Psoas muscle (tissue), 8 donors: ENCODE measurements at places on chromosomes 1 and 21.

DNA sequence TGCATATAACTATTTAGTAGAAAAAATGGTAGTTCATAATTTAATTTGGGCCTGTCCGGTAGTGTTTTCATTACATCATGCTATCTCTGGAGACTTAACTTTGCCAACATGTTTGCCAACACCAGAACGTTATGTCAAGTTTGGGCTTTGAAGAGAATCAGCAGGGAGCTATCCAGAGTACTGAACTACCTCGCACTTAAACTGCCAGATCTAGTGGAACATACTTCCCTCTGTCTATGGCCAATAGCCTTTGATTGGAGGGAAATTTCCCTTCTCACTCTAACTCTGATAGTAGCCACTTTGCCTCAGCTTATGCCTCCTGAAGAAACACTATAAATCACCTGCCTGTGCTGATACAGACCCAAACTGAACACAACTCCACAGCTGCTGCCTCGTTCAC is 10.0 kb downstream of the LRRC53 start:
- no peak for DNase-seq

GRCh38 chr21:24738063-24738462 is 869.2 kb downstream of the MRPL39 start:
- DNase-seq: no peak

- DNase-seq: no peak
Observed at GRCh38 chr1:114314098-114314497, 160.4 kb upstream of the SYT6 start.

DNA sequence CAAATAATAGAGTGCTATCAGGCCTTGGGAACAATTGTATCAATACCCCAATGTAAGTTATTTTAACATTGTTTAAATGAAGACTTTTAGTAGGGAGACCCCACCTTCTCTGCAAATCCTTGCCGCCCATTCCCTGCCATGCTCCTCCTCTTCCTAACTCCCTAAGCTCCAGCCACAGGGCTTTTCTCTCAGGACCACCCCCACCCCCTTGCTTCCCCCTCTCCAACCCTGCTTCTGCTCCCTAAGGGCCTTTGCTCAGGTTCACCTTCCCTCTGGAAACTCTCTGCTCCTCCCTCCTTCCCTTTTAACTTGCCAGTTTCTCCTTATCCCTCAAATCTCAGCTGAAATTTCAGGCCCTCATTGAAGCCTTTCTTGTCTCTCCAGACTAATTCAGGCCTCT is 16.8 kb downstream of the CCDC190 start:
- DNase-seq: no peak

GRCh38 chr1:53319296-53320101 is 8.4 kb downstream of the LRP8 start:
- no peak for DNase-seq

GRCh38 chr1:204418174-204419063 is 6.8 kb upstream of the PPP1R15B start:
- DNase-seq: no peak

DNA sequence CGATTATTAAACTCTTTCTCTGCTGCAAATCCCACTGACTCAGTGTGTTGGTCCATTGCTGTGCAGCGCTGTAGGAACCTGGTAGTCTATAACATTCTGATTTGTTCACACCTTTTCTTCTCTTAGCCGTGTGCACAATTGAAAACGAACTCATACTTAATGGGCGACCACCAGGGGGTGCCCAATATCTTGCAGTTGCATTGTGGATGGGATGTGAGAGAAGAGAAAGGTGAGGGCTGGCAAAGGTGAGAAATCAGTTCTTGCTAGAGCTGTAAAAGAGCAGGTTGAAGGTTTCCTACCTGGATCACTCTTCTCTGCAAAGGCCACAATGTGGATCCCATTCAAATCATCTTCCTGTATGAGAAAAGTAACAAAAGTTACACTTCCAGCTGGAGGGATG is 51.0 kb downstream of the CASQ2 start:
- peak; percentile 30 for DNase-seq

- DNase-seq: no peak
Observed at GRCh38 chr1:24319312-24319863, at the start of gene GRHL3. GRHL3 (plus strand) TSS chr1:24319357; CDS start chr1:24319552, 195 bp downstream.

DNA sequence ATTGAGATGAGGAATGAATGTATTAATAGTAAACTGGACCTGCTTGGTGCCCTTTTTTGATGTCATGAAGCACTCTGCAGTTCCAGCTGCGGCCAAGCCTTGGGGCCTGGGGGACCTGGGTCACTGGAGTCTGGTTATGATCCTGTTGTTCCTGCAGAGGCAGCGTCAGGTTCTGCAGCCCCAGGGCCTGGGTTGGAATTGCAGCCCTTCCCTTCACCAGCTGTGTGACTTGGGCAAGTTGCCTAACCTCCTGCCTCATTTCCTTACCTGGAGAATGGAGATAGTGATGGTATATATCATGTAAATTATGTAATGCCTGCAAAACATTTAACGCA is 9.1 kb upstream of the ATP5PO start:
- no peak for DNase-seq

DNA sequence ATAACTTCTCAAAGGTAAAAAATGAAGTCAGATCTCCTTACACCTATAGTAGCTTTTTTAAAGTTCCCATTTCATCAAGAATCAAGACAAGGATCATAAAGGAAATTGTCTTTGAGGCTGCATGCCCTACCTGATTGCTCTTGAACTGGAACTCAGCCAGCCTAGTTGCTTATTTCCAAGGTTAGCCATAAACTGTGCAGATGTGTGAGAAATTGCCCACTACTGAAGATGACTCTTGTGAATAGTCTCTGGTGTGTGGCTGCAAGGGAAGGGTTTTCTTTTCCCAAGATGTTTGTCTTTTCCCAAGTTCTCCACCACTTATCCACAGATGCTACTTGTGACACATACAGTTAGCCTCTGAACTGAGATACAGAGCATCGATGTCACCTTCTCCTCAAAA is 81.7 kb upstream of the DUSP10 start:
- no peak for DNase-seq

- no peak for DNase-seq
Observed at GRCh38 chr1:233629305-233629935, 15.5 kb downstream of the KCNK1 start.

- DNase-seq: no peak
Observed at GRCh38 chr21:42225571-42226155, 6.7 kb downstream of the ABCG1 start.

DNA sequence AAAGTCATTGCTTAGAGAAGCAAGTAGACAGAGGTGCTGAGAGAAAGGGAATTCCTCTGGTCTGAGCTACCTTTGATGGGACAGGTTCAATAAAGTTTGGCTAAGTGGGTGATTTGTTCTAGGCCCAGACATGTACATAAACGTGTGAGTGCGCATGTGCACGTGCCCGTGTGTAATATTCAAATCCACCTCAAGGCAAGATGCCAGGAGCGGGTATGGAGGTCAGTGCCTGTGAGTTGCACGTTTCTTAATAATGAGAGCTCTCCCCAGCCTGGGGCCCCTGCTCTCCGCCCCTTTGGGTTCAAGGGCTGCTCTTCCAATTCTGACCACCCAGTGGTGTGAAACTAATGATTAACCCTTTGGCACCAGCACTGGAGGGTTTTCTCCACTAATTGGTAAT is 53.8 kb upstream of the LMO4 start:
- no peak for DNase-seq

- DNase-seq: no peak
Observed at GRCh38 chr1:67690411-67690810, 5.4 kb downstream of the GADD45A start.

DNA sequence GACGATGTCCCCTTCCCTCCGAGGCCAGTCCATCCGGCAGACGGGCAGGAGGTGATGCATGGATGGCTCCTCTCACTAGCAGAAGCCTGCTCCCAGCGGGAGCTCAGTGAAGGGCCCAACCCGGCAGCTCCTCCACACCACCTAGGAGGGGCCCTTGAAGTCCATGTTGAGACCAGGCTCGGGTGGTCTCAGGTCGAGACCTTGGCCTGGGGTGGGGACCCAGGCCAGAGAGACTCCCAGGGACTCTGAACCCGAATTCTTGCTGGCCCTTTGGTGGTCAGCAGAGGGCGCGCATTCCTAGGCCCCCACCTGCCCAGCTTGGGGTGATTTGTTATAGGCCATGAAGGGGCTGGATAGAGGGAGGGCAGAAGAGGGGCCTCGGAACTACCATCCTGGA is 642 bp upstream of the NT5C1A start:
- DNase-seq: no peak

GRCh38 chr1:203426870-203427269 is 48.7 kb upstream of the PRELP start:
- DNase-seq: no peak

DNA sequence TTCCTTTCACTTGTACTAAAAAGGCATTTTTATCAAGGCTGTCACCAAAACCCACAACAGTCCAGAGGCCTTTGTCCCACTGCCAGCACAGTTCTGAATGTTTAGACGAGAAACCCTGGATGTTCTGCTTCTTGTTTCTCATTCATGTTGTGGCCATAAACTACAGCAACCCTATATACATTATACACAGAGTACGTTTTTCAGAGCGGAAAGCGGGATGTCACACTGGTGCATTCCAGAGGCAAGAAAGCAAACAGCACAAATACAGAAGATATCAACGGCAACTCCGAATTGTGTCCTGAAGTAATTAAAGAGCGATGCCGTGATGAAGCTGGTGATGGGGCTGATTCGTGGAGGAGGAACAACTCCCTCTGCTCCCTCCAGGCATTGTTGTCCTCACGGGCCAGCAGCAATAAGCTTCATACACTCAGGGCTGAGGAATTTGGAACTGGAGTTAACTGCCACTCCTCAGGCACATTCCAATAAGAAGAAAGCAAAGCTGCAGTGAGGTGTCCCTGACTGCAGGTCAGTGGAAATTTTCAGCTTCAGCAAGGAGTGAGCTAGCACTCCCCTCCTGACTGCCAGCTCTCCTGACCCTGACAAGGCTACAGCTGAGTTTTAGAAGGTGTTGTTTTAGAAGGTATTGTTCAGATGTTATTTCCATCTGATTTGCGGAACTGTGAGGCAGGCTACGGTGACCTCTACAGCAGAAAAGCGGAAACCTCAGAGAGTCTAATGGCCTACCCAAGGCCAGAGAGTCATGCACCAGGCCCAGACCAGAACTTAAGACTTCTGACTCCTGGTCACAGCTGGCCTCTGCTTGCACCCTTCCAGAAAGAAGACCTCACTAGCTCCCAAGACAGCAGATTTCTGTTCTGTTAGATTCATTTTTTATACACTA is 149.0 kb downstream of the TGFBR3 start:
- peak; percentile 59 for DNase-seq

DNA sequence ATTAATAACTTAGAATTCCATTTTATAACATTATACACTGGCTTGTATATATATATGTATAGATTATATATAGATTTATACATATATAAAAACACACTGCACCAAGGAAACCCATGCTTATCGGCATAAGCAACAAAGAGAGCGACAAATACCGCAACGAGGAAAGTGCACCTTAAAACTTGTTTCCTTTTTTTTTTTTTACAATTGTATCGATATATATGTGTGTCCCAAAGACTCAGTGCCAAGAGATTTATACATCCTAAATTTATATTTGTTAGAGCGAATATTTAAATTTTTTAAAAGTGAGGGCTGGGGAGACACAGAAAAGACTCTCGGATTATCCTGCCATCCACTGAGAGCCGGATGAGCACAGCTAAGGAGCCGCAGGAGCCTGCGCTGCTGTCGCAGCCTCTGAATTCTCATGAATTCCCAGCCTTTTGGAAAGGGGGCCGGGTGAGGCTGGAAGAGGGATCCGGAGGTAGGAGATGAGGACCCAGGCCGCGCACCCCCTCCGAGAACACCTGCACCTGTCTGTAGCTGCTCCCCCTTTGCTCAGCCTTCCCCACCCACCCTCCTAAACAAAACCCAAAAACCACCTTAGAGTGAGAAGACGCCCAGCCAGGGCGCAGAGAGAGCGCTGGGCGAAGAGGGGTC is 5.2 kb downstream of the DMRTA2 start:
- DNase-seq: no peak

DNA sequence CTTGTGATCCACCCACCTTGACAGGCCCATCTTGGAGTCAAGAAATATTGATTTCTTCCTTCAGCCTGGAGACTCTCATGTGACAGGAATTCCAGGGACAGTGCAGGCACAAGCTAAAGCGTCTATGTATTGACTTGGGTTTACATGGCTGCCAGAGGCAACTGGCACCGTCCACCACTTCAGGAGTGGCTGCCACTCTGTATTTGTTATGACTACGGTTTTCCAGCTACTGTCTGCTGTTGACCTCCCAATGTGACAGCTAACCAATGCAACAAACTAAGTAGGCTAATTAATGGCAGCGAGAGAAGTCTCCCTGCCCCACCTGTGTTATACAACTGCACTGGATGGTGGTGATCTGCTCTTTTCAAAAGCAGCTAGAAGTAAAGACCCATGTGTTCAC is 56.9 kb downstream of the CD58 start:
- DNase-seq: no peak

GRCh38 chr1:207205614-207206061 is 101.6 kb downstream of the C4BPA start:
- DNase-seq: no peak

DNA sequence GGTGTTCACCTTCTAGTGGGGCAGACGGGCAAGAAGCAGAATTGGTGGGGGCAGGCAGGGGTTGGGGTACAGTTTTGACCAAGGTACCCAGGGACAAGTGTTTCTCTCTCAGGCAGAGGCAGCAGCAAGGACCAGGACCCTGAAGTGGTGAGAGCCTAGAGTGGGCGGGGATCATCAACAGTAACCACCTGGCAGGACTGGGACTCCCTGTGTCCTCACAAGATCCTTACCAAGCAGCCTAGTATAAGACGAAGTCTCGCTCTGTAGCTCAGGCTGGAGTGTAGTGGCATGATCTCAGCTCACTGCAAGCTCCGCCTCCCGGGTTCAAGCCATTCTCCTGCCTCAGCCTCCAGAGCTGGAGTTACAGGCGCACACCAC is 3.2 kb upstream of the NADK start:
- DNase-seq: no peak

DNA sequence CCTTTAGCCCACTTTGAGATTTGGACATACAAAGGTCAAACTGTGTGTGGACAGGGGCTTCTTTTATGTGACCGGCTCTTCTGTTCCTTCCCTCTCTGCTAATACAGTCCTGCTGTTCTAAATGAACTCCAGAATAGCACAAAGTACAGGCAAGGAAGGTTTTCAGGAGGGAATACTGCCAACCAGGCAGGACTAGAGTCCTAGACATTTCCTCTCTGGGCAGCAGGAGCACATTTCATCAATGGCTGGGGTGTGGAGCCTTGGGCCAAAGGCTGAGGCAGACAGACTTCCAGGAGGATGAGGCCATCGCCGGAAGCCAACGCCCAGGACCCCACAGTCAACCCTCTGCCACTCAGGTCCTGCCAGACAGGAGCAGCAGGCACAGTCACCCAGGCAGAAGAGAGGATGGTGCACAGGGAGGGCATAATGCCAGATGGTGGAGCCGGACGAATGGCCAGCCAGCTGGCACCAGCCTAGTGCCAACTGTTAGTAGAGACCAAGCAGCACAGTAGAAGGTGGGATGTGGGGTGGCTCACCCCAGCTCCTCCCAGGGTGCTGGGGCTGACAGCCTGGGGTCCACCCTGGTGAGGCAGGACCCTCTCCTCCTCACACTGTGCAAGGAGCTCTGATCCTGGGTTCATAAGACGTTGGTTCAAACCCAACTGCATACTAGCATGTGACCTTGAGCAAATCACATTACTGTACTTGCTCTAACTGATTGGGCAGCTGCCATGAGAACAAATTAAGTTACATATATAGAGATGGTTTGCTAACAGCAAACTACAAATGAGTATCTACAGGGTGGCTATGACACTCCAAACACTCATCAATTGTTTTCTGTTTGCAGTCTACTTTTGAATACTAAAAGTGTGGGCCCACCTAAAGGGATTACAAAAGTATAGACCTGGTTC is 410.7 kb downstream of the SIPA1L2 start:
- peak; percentile 15 for DNase-seq

- peak; percentile 20 for DNase-seq
Observed at GRCh38 chr1:36807262-36807661, 227.1 kb downstream of the GRIK3 start.

GRCh38 chr1:194644528-194644927 is 1458.1 kb upstream of the B3GALT2 start:
- DNase-seq: no peak
